CD14-positive monocyte (primary cell): ENCODE measurements at places on chromosomes 4 and X.
A peak's percentile ranks its signal among the peaks of the same experiment; 100 is the strongest.

GRCh38 chrX:15686818-15687685, 22.4 kb upstream of the CLTRN start:
- peak; percentile 55 for DNase-seq

DNA sequence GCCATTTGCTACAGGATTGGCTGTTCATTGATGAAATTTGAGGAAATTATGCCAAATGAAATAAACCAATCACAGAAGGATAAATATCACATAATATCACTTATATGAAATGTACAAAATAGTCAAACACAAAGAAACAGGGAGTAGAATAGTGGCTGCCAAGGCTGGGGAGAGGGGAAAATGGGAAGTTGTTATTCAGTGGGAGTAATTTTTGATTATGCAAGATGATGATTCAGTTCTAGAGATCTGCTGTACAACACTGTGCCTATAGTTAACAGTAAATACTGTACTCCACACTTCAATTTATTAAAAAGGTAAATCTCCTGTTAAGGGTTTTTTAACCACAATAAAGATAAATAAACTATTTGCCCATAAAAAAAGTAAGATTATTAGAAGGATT, 101.1 kb downstream of the TMA16 start:
- DNase-seq = peak; percentile 89

- no peak for DNase-seq
Measured at GRCh38 chrX:55867181-55867651, 149.7 kb downstream of the RRAGB start.

DNA sequence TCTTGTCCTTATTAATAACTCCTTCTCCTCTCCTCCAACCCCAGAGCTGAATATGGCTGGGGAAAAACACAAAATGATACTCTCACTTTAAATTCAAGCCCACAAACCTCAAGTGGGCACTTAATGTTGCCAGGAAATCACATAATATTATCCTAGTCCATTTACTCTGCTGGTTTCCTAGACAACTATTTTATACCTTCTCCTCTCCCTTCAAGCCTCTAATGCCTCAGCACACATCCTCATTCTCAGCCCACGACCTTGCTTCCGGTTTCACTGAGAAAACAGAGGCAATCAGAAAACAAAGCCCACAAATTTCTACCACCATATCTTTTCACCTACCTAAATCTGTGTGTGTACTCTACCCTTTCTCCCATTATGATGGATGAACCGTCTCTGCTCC, 12.1 kb upstream of the CLCN5 start:
- DNase-seq = no peak

DNA sequence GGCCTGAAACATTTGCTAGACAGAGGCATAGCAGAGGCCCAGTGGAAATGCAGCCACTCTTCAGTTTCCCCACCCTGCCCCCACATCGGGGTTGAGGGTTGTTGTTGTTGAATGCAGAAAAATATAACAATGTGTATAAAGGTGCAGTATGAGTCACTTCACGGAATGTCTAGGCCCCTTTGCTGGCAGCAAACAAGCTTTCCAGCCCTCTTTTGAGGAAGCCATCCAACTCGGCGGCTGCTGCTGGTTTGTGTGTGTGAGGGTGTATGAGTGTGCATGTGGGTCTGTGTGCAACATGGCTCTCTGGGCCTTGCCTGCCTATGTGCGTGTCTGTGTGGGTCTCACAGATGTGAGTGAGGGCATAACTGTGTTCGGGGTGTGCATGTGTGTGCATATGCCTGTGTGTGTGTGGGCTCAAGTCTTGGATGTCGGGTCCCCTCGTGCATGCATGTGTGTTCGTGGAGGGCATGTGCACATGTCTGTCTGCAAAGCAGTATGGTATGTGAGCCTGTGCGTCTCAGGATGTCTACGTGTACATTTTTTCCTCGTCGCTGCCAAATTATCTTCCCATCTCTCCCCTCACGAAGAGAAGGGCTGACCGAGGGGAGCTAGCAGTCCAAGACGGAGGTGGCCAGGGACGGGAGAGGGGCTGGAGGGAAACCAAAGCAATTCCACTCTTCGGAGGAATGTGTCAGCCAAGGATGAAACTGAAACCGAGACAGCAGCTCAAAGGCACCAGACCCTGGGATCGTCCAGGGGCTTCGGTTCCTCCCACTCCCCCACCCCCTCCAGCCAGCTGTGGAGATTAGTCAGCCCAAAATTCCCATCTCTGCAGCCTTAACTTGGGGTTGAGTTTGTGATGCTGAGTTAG, 8.4 kb upstream of the ELF4 start:
- peak; percentile 26 for DNase-seq

DNA sequence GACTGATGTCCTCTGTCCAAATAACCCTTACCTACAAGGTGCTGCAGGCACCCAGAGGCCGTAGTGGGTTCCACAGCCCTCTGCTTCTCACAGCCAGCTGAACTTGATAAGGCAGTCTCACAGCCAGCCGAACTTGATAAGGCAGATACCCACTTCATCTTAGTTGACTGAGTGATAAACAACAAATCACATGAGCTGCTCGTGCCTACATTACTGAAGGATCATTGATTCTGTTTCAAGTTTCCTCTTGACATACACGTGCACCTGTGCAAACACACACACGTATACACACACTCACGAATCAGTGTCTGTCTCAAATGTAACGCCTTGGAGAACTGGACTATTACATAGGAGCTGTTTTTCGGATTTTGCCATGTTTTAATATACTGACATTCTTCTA, 276.3 kb downstream of the DCTD start:
- DNase-seq = no peak

GRCh38 chrX:134457708-134458107, 2.3 kb upstream of the HPRT1 start:
- no peak for DNase-seq

DNA sequence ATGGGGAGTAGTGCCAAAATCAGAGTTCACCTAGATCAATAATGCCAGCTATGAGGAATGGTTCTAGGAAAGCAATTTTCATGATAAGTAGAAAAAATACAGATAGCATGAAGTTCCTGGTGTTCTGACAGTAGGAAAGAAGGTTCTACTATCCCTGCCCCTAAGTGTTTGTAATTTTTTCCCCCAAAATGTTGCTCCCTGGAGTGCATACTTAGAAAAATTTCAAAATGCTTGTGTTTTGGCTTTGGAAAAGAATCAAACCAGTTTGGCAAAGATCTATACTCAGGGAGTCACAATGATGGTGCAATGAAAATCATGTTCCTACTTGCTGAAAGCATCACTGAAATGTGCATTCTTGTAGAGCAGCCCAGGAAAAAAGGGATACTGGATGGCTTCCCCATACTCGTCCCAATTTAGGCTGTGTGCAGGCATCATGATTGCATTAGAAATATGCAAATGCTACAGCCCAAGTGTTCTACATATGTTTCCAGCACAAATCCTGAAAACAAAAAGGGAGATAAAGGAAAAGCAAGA, 74.7 kb downstream of the LPAR4 start:
- DNase-seq = no peak
